ENCODE measurements at places on chromosomes 7 and 10.

DNA sequence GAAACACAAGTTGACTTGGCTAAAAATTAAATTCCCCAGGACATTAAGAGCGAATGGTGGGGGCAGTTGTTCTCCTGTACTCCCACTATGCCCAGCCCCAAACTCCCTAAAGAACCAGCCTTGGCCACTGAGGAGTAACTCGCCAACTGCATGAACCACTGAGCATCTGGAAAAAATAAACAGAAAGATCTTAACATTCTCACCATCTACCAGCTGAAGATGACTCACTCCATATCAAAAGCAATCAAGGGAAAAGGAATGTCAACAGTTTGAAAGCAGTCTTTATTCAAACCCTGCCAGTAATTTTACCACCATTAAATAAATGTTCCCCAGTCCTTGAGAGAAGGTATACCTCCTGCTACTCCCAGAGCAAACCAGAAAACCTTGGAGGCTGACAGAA is 45.4 kb downstream of the CTTNBP2 start:
- no peak for DNase-seq

GRCh38 chr7:102925976-102926782 is 13.4 kb downstream of the LRRC17 start:
- DNase-seq = no peak

DNA sequence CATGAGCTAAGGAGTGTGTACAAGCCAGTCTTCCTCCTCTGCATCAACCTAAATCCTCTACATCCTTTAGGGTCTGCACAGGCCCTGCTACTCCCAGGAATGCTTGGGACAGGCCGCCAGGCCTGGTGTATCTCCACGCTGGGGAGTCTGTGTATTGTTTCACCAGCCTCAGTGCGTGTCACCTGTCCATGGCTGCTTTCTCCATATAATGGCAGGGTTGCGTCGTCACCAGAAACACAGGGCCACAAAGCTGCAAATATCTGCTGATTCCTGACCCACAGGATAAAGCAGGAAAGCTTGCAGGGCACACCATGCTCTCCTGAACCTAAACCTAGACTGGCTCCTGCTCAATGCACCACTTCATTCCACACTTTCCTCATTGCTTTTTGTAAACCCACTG is 45.6 kb downstream of the COBL start:
- no peak for DNase-seq

GRCh38 chr10:46222364-46222935 is 64.3 kb upstream of the ANTXRL start:
- DNase-seq = no peak

GRCh38 chr7:6026011-6026819 is 5.0 kb upstream of the ANKRD61 start:
- peak; percentile 63 for DNase-seq

Measured in RPMI8226 (cell line).